Sigmoid colon (tissue), 7 donors: ENCODE measurements at places on chromosomes 2 and 18. TPM values are rescaled to one million over a fixed set of nuclear protein-coding genes. Genes with fewer than 3 reads are reported as not detected.
A peak's percentile ranks its signal among the peaks of the same experiment; 100 is the strongest.

SERPINB11 gene
- polyA plus RNA-seq: not detected

CCL20 gene
- 61.3 TPM for polyA plus RNA-seq

FMNL2 gene
- 10.4 TPM for polyA plus RNA-seq

GRCh38 chr2:68559692-68560091 lies 83.7 kb upstream of the PROKR1 start:
- no peak for DNase-seq

- DNase-seq: no peak
Observed at GRCh38 chr2:110934948-110935347, 185.8 kb upstream of the BCL2L11 start.

- peak; percentile 71 for DNase-seq
Observed at GRCh38 chr2:109614715-109615636, 812 bp downstream of the SOWAHC start.

DNA sequence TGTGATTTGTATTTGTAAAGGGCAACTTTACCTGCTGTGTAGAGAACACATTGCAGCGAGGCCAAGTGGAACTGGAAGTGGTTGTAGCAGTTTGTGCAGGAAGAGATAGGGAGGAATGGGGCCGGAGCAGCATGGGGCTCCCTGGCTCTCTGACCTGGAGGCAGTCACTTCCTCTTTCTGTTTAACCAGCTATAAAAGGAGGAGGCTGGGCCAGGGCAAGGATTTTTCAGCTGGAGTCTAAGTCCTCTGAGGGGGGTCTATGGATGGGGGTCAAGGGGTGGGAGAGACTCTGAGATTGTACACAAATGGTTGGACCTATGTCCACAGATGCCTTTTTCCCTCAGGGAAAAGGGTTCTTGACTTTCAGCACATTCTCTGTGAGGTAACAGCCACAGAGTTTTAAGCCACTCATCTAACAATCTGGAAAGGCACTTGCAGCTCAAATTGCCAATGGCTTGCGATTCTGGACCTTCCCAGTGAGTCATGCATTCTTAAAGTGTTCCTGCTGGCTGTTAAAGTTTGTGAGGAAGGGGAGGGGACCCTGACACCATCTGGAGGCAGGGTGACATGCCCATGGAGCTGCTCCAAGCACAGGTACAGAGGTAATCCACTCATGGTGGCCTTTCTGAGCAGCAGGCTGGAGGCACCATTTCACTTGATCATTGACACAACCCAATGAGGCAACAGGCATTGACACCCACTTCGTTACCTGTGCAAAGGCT lies 347.0 kb downstream of the CYRIA start:
- DNase-seq: no peak

- DNase-seq: no peak
Observed at GRCh38 chr2:1671916-1672315, 72.4 kb downstream of the PXDN start.

DNA sequence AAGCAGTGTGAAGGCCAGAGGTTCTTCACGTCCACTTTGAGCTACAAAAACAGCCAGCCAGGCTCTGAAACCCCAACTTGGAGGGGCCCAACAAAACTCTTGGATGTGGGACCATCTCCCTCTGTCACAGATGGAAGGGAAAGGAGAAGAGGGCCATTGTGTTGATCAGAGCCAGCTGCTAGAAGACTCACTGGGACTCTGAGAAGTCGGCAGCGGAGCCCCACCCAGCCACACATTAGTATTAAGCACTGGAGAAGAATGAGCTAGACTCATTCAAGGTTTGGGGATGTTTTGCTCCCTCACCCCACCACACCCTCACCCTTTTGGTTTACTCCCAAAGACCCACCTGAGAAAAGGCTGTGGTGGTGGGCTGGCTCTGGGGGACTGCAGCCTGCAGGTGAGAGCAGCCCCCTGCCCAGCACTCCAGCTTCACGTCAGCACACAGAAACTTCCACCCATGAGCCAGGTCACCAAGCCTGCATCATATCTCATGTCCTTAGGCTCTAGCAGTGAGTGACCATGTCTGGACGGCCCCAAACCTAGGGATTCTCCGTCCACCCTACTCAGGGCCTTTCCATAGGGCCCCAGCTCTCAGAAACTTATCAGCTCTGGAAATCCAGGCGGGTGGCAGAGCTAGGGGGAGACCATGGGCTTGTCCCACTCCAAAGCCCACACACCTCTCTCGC lies 12.6 kb downstream of the TEX51 start:
- no peak for DNase-seq

GRCh38 chr18:21110713-21111345 lies 784 bp downstream of the ROCK1 start:
- DNase-seq: peak; percentile 74

- DNase-seq: no peak
Observed at GRCh38 chr18:42850174-42851083, 265.1 kb downstream of the RIT2 start.

DNA sequence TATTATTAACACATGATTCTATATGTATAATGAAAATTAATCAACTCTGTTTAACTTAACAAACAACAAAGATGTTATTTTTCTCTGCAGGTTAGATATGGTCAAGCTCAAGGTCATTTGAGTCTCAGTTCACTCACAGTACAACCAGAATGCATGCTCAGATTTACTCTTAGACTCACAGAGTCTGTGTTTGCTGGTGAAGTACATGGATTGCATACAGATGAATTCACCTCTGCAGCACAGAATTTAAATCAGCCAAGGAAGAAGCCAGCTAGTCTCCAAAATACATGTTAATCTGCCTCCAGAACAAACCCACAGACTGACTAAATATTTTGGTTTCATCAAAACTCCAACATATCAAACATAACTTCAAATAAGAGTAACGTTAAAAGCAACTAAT lies 424.5 kb downstream of the RAD51AP2 start:
- no peak for DNase-seq

GRCh38 chr2:237524631-237525030 lies 37.6 kb downstream of the MLPH start:
- no peak for DNase-seq

- DNase-seq: no peak
Observed at GRCh38 chr2:90645-91312, 44.5 kb upstream of the FAM110C start.

DNA sequence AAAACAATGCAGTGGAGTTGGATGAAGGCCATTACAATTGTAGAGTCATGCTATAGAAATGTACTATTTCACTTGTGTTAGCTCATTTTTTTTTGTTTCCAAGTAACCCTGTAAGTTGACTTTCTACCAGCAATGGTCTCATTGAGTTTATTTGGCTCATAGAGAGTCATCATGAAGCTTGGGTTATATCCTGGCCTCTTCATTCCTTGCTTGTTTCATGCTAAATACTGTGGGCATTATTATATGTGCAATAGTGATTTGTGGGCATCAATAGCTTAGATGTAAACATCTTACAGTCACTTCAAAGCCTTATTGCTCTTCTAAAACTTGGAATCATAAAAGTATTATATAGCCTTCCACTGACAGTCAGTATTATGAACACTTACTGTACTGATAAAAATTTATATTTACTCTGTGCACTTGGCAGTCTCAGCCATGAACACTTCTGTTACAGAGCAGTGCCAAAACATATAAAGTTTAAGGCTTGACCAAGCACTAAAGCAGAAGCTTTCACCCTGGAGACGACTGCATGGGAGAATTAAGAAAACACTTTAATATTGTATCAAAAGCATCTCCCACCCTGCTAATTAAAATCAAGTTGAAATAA lies 751.2 kb downstream of the SATB2 start:
- no peak for DNase-seq

TM4SF20 gene
- polyA plus RNA-seq: 8.4 TPM

ABCG8 gene
- polyA plus RNA-seq: 0.16 TPM

UGT1A9 gene
- 0.36 TPM for polyA plus RNA-seq

DNA sequence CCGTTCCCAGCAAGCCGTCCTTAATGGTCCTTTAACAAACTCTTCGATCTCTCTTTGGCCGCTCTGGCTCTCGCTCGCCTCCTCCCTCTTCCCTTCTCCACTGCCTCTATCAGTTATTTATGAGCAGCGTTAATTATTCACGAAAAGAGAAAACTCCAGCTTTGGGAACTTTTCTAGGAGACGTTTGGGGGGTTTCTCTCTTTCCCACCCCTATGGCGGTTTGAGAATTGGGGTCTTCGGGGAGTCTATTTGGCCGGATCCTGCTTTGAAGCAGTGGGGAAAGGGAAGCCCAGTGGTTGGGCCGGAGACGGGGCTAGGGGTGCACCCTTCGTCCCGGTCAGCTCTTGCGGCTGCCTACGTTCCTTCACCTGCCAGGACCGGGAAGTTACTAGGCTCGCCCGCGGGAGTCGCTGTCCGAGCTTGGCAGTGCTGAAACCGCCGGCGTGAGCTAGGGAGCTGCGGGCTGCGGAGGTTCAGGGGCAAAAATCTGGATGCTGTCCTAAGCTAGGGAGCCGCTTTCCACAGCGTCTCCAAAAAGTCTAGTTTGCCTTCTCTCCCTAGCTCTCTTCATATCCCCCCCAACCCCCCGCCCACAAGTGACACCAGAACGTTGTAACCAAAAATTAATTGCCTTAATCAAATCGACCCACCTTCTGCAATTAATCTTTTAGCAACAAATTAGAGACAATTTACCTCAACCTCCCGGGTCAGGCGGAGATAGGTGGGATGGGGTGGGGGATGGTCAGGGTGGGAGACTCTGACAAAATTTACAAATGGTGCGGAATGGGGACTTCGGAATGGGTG lies 8.9 kb upstream of the SKOR2 start:
- DNase-seq: no peak

DNA sequence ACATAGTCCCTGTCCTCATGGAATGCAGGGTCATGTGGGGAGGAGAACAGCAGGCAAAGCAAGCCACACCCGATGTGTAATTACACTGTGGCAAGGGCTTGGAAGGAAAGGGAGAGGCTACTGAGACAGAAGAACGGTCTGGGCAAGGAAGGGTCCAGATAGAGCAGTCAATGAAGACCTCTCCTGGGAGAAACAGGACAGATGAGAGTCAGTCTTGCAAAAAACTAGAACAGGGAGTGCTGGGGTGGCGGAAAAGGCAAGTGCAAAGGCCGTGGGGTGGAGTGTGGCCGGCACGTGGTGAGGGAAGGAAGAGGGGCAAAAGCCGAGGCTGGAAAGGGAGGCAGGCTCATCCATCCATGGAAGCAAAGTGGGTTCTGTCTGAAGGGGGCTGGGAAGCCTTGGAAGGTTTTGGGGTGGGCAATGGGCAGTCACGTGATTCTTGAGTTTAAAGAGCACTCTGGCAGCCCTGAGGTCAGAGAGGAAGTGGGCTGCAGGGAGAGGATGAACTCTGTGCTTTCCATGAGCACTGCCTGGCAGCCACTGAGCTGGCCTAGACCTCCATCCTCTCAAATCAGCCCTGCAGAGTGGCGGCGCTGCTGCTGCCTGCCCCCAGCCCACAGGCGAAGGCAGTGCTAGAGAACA lies 182.2 kb downstream of the INHBB start:
- no peak for DNase-seq

UPP2 gene
- not detected for polyA plus RNA-seq

DSG1 gene
- polyA plus RNA-seq: not detected

CWC22 gene
- 7.2 TPM for polyA plus RNA-seq

KCNS3 gene
- polyA plus RNA-seq: 13.9 TPM

DNA sequence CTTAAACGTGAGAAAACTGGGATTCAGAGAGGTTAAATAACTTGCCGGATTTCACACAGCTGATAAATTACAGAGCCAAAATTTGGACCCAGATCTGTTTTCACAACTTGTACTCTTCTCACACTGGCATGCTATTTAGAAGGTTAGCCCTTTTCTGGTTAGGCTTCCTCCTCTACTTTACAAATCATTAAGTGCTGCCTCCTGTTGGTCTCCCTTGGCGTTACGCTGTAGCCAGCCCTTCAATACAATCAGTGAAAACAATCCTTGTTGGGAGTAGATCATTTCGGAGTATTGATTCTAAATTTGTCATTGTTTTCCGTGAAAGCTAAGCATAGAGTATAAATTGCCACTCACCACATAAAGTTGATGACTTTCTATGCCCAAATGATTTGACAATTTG lies 153.5 kb downstream of the ARHGAP15 start:
- DNase-seq: no peak

OTX1 gene
- not detected for polyA plus RNA-seq

MC4R gene
- polyA plus RNA-seq: not detected

GCG gene
- polyA plus RNA-seq: 9.0 TPM

DNA sequence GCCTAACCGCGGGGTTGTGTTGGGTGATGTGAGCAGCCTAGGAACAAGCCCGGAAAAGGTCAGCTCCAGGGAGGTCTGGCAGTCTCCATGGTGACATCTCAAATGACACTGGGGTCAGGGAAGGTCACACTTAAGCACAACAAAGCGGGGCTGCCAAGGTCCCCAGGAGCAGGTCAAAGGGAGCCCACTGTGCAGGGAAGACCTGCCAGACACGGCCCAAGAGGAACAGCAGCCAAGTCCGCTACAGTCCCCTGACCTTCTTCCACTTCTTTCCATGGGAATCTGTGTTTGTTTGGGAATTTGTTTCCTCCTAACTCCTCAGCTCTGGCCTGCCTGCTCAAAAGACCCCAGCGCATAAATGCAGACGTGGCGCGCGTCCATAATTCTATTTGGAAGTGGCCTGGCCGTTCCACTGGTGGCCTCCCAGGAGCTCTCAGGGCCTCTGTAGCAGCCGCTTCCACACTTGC lies 232.1 kb upstream of the COPS8 start:
- DNase-seq: no peak

GRCh38 chr2:230794497-230794896 lies 70.2 kb upstream of the ITM2C start:
- no peak for DNase-seq

GRCh38 chr2:169131587-169132512 lies 62.5 kb downstream of the DHRS9 start:
- DNase-seq: no peak

DNA sequence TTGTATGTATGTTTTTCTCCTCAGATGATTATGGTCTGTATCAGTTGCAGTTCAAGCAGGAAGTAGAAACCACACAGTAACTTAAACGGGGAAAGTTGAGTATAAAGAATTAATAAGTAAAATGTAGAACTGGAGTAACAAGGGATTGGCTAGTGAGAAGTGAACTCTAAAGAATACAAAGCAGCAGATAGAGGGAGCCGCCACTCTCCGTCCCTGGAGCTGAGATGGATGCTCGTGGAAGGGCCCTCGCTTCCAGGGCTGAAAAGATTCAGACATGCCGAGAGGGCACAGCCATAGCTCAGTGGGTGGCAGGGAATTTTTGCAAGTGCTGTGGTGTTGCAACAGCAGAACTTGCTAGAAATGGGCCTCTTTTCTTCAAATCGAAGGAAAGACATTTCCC lies 155.8 kb downstream of the COL6A3 start:
- DNase-seq: no peak

GRCh38 chr18:48335829-48336228 lies 73.4 kb downstream of the ZBTB7C start:
- DNase-seq: no peak

DNA sequence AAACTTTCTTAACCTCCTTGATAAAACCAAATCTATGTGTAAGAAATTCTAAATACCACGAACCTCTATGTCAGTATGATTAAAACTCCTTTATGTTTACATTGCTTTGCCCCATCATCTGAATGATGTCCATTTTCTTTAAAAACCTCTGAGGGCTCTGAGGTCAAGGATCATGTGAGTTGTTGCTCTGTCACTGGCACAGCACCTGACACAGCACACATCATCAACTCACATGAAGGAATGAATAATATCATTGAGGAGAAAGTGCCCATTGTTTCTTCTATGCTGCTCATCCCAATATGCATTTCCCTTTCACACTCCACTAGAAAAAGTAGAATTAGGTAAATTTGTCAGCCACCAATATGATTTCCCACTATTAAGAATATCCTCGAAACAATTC lies 1178.7 kb upstream of the NRXN1 start:
- DNase-seq: no peak

GRCh38 chr2:150101947-150102346 lies 385.5 kb downstream of the RND3 start:
- DNase-seq: no peak

MAB21L4 gene
- 1.7 TPM for polyA plus RNA-seq

ZNF516 gene
- polyA plus RNA-seq: 2.4 TPM
